Activated CD8-positive, alpha-beta T cell treated with anti-CD3 and anti-CD28 coated beads for 36 hours (primary cell): ENCODE measurements at places on chromosomes 6 and 20. TPM values are rescaled to one million over a fixed set of nuclear protein-coding genes. Genes with fewer than 3 reads are reported as not detected.

The L3MBTL1 gene
- 7.0 TPM for total RNA-seq

The APOM gene
- total RNA-seq, result 4.4 TPM

DNA sequence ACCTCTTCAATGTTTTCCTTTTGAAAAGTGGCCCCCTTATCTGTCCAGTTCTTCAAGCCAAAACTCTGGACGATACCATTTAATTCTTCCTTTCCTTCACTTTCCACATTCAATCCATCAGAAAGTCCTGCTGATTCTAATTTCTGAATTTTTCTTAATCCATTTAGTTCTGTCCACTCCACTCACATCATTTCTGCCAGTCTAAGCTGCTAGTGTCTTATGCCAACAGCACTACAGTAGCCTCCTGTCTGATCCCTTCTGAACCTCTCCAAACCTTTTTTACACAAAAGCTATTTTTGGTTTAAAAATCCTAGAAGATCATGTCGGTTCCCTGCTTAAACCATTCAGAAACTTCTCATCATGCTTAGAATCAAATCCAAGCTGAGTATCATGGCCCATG, 24.5 kb upstream of the SNAP25 start:
- H3K27me3 ChIP-seq, result peaks cover 5% of the 10 kb centered on the region
- no peak overlapping the region for H3K27ac ChIP-seq
- no peaks in the 10 kb centered on the region for H3K4me1 ChIP-seq
- H3K36me3 ChIP-seq, result no peaks in the 10 kb centered on the region
- H3K4me3 ChIP-seq, result no peak overlapping the region

The TRIM15 gene
- not detected for total RNA-seq

DNA sequence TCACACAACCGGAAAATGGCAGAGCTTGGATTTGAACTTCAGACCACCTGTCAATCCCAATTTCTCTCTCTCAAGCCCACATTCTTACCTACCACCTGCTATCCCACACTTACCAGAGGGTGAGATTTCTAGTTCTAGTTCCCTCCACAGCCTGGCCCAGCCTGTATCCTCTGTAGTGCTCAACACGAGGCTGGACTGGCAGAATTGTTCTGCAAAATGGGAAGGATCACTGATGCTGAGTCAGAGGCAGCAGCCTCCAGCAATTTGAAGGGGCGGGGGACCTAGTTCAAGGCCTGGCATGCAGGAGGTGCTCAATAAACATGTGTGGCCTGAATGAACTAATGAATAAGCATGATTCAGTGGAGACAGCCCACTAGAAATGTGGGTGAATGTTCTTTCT, 53.6 kb upstream of the TTPAL start:
- H3K4me1 ChIP-seq, result no peaks in the 10 kb centered on the region
- no peak overlapping the region for H3K27ac ChIP-seq
- H3K27me3 ChIP-seq, result no peaks in the 10 kb centered on the region
- no peaks in the 10 kb centered on the region for H3K36me3 ChIP-seq

DNA sequence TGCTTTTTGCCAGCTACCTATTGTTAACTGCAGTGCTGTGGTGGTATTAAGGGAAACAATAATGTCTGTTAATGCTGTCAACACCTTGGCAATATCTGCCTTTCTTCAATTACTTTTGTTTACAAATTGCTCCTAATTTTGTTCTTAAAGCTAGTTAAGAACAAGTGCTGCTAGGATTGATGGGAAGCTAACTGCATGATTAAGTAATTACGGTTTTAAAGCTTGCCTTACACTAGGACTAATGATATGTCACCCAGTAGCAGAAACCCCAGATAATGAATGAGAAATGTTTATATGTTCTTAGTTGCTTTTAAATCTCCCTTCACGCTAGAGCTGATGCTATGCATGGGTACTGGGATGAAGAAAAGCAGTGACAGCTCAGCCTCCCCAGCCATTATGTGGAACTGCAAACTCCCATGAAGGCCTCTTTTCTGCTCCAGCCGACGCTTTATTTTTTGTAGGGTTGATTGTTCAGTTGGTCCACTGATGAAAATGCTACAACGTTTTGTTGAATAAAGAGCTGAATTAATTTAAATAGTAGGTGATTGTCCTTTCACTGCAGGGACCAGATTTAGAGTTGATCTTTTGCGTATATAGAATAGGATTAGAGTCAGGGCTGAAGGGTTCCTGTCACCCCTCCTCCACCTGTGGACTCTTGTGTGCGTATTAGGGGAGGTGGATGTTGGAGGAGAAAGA, 610.5 kb downstream of the TFAP2B start:
- H3K27me3 ChIP-seq, result no peaks in the 10 kb centered on the region
- H3K4me1 ChIP-seq, result peaks cover 2% of the 10 kb centered on the region
- no peak overlapping the region for H3K4me3 ChIP-seq
- no peaks in the 10 kb centered on the region for H3K36me3 ChIP-seq

- H3K27ac ChIP-seq, result no peak overlapping the region
- H3K4me3 ChIP-seq, result no peak overlapping the region
- no peaks in the 10 kb centered on the region for H3K4me1 ChIP-seq
- no peaks in the 10 kb centered on the region for H3K36me3 ChIP-seq
These were observed 180.9 kb downstream of the KIF16B start for GRCh38 chr20:16392346-16392745.

DNA sequence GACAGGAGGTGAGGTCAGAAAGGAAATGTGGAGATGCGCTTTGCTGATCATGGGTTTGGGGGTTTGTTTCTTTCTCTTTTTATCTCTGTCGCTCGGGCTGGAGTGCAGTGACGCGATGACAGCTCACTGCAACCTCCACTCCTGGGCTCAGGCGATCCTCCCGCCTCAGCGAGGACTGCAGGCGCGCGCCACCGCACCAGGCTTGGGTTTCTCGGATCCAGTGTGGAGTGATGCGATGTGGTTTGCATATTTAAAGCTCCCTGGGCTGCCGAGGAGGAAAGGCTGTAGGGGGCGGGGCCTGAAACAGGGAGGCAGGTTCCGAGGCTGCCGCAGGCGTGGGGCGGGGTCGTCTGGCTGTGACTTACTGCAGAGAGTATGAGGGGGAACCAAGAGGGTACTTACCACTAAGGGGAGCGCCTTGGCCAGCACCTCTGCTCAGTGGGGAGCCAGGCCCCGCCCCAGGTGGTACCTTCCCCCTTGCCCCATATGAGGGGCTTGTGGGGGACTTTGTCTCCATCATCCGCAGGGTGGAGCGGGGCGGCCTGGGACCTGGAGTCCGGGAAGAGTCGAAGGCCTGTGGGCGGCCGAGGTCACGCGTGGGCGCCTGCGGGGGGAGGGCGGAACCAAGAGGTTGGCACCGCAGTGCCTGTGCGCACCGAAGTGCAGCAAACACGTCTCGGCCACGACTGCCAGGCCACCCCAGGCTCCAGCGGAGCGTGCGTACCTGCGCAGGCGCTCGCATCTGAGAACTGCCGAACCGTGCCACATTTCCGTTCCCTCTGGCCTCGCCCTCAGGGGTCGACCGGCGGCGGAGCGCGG, 12.7 kb upstream of the BAK1 start:
- H3K27ac ChIP-seq, result peak overlapping the region; percentile 67
- peak overlapping the region; percentile 61 for H3K4me3 ChIP-seq
- DNase-seq, result peak; percentile 70
- no peaks in the 10 kb centered on the region for H3K36me3 ChIP-seq

The ZBP1 gene
- total RNA-seq, result 0.11 TPM

The RBPJL gene
- total RNA-seq, result not detected

- H3K4me3 ChIP-seq, result no peak overlapping the region
- H3K4me1 ChIP-seq, result no peaks in the 10 kb centered on the region
- no peaks in the 10 kb centered on the region for H3K27me3 ChIP-seq
- H3K27ac ChIP-seq, result no peak overlapping the region
- DNase-seq, result no peak
These were observed 253.2 kb downstream of the PTPRT start for GRCh38 chr20:42936482-42936881.

DNA sequence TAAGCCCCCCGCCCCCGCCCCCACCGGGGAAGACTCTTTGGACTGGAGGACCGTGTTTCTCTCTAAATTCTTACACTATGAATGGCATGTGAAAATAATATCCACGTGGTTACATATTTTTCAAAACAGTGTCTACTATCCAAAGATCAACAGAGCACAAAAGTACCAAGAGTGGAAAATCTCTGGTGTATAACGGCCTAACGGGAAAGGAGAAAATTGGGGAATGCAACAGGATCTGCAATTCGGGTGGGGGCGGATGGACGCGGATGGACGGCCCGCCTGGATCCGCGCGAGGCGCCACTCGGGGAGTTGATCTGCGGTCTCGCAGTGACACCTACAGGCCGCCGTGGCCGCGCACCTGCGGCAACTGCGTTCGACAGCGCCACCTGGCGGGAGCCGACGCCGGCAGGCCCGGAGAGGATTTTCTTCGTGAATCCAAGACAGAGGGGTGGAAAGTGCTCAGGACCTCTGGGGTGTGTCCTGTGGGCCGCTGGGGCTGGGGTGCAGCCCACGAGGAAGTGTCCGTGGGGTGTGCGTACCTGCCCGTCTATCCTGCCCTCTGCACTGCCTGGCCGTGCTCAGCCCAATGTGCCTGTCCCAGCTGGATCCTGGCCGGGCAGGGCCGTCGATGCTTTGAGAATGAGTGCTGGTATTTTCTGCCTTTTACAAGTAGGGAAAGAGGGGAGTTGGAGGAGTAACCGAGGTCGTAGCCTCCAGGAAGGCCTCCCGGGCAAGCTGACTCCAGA, 18.6 kb downstream of the ANKRD60 start:
- H3K36me3 ChIP-seq, result no peaks in the 10 kb centered on the region
- H3K4me1 ChIP-seq, result no peaks in the 10 kb centered on the region
- peak; percentile 90 for DNase-seq
- H3K27me3 ChIP-seq, result peaks cover 2% of the 10 kb centered on the region
- peak overlapping the region; percentile 59 for H3K27ac ChIP-seq

GRCh38 chr6:52162940-52163908, 23.0 kb upstream of the IL17A start:
- H3K4me3 ChIP-seq, result no peak overlapping the region
- peaks cover 11% of the 10 kb centered on the region for H3K36me3 ChIP-seq
- peaks cover 21% of the 10 kb centered on the region for H3K27me3 ChIP-seq
- peak overlapping the region; percentile 90 for H3K27ac ChIP-seq

The KCNK16 gene
- total RNA-seq, result not detected

The HLA-DRB1 gene
- 21.8 TPM for total RNA-seq

DNA sequence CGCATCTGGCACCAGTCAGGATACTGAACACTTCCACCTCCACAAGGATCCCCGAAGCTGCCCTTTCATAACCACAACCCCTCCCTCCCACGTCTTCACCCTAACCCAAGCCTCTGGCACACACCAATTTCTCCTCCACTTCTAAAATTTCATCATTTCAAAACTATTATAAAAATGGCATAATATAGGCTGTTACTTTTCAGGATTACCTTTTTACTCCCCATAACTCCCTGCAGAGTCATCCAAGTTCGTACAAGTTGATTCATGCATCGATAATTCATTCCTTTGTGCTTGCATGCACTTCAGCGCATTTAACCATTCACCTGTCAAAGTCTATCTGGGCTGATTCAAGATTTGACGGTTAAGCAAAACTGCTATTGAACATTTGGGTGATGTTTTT, 30.6 kb upstream of the LY86 start:
- no peak overlapping the region for H3K27ac ChIP-seq
- peaks cover 36% of the 10 kb centered on the region for H3K4me1 ChIP-seq
- peaks cover 3% of the 10 kb centered on the region for H3K27me3 ChIP-seq
- no peak for DNase-seq
- no peak overlapping the region for H3K4me3 ChIP-seq

DNA sequence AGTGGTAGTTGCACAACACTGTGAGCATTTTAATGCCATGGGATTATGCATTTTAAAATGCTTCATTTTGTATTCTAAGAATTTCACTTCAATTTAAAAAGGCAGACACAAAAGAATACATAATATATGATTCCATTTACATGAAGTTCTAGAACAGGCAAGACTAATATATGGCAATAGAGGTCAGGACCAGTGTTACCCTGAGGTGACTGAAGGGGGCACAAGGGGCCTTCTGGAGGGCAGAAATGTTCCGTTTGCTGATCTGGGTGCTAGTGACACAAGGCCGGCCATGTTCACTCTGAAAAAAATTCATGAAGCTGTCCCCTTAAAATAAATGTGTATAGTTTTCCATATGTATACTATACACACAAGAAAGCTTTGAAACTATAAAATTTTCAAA, 28.5 kb downstream of the TASP1 start:
- H3K27me3 ChIP-seq, result no peaks in the 10 kb centered on the region
- H3K27ac ChIP-seq, result no peak overlapping the region
- DNase-seq, result peak; percentile 33
- H3K4me3 ChIP-seq, result no peak overlapping the region
- no peaks in the 10 kb centered on the region for H3K4me1 ChIP-seq

- no peaks in the 10 kb centered on the region for H3K27me3 ChIP-seq
- H3K4me1 ChIP-seq, result peaks cover 33% of the 10 kb centered on the region
- no peak overlapping the region for H3K4me3 ChIP-seq
These were observed 72.8 kb downstream of the SESN1 start for GRCh38 chr6:109021870-109022269.

DNA sequence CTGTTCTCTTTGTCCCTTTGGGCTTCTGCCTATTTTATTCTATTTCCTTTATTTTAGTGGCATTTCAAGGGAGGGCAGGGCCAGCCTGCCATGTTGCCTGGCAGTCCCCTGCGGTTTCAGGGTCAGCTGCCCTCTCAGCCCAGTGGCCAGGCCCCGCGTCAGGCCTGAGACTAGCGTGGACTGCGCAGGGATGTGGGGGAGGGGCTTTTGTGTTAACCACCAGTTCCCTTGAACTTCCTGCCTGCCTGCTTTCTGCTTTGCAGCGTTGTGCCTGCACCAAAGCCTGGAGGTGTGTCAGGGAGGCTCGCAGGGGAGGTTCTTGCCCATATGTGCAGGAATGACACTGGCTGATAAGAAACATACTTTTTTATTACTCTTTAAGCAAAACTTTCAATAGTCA, 157.6 kb downstream of the SLC35B3 start:
- H3K27ac ChIP-seq, result no peak overlapping the region
- peaks cover 4% of the 10 kb centered on the region for H3K4me1 ChIP-seq
- H3K4me3 ChIP-seq, result no peak overlapping the region
- no peaks in the 10 kb centered on the region for H3K36me3 ChIP-seq
- no peaks in the 10 kb centered on the region for H3K27me3 ChIP-seq

The PRDM13 gene
- not detected for total RNA-seq

GRCh38 chr20:19308146-19308545, 95.7 kb downstream of the SLC24A3 start:
- no peak overlapping the region for H3K27ac ChIP-seq
- DNase-seq, result no peak
- no peaks in the 10 kb centered on the region for H3K36me3 ChIP-seq

DNA sequence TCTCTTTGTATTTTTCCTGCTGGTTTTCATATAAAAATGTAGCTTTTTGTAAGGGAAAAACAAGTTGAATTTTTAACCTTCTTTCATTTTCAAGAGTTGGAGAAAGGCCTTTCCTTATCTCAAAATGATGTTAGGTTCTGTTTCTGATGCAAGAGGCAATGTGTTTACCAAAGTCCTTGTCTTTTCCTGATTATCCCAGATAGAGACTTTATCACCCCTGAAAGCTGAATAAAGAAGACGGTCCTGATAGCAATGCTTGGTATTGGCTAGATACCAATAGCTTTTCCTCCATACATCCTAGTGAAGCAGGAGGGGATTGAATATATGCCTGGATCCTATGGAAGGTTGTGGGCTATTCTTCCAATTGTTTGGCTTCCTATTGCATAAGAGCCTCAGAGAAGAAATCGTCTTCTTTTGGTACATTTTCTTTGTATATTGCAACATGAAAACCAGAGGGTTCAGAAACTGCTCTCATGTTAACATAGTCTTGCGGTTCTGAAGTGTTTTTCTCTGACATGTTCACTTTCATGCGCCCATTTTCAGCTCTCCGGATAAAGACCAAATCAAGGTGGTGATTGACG, 5.5 kb downstream of the PNLDC1 start:
- H3K36me3 ChIP-seq, result no peaks in the 10 kb centered on the region
- H3K27ac ChIP-seq, result no peak overlapping the region
- H3K27me3 ChIP-seq, result no peaks in the 10 kb centered on the region
- no peak overlapping the region for H3K4me3 ChIP-seq

- H3K27ac ChIP-seq, result no peak overlapping the region
- no peak for DNase-seq
- H3K4me1 ChIP-seq, result peaks cover 37% of the 10 kb centered on the region
- H3K27me3 ChIP-seq, result no peaks in the 10 kb centered on the region
These were observed 62.4 kb downstream of the TNFRSF21 start for GRCh38 chr6:47247227-47247797.
